ENCODE measurements at places on chromosomes 11 and 22.

- no peak for DNase-seq
Observed at GRCh38 chr11:74139151-74139918, 31.5 kb downstream of the C2CD3 start.

- no peak for DNase-seq
Observed at GRCh38 chr22:24592058-24592850, 619 bp downstream of the LRRC75B start.

DNA sequence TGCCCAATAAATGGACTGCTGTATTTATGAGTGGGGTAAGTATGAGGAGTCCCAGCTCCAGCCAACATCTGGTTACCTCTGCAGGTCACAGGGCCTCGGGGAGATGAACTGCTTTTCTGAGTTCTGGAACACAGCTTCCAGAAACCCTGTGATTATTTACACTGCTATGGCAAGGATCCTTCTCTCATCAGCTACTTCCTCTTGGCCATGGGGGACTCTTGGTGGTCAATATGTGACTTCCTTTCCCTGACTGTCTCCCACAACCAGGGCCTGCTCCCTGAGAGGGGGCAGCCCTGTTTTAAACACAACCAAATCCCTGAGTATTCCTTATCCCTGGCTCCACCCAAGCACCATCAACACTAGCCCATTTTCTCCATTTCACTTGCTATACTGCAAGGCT lies 10.0 kb downstream of the RHOG start:
- DNase-seq: no peak

- peak; percentile 12 for DNase-seq
Observed at GRCh38 chr22:38180841-38181452, 683 bp downstream of the PLA2G6 start.

GRCh38 chr11:16786131-16786530 lies 47.7 kb downstream of the C11orf58 start:
- DNase-seq: no peak

DNA sequence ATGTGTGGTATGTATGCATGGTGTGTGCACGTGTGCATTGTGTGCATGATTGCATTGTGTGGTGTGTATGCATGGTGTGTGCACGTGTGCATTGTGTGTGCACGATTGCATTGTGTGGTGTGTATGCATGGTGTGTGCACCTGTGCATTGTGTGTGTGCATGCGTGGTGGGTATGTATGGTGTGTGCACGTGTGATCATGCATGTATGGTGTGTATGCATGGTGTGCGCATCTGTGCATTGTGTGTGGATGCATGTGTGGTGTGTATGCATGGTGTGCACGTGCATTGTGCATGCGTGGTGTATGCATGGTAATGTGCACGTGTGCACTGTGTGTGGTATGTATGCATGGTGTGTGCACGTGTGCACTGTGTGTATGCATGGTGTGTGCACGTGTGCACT lies 16.8 kb downstream of the ALG12 start:
- DNase-seq: no peak

- no peak for DNase-seq
Observed at GRCh38 chr11:71563406-71563805, 2.0 kb upstream of the KRTAP5-10 start.

- DNase-seq: no peak
Observed at GRCh38 chr22:17907748-17908051, 116.7 kb downstream of the MICAL3 start.

- no peak for DNase-seq
Observed at GRCh38 chr11:78790784-78791183, 216.1 kb upstream of the NARS2 start.

- no peak for DNase-seq
Observed at GRCh38 chr11:11309906-11310305, 43.1 kb downstream of the CSNK2A3 start.

DNA sequence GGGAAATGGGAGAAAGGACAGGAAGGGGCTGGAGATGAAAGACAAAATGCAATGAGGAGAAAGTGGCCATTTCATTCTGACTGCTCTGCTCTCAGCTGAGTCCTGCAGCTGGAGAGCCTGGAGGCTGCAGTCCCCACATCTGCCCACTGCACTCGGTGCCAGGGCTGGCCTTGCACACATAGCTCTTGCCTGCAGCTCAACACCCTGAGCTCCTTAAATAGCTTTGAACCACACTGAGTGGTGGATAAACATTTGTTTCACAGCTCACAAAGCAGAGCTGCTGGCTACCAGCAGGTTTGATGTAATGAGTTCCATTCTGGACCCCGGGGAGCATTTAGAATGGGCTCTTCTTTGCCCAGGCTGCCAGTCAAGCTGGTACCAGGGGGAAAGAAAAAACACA lies 426.1 kb upstream of the CADM1 start:
- no peak for DNase-seq
